ENCODE measurements at places on chromosomes 3 and 15.
A peak's percentile ranks its signal among the peaks of the same experiment; 100 is the strongest.

- DNase-seq: no peak
These were observed 272.9 kb downstream of the TIGIT start for GRCh38 chr3:114566767-114567166.

DNA sequence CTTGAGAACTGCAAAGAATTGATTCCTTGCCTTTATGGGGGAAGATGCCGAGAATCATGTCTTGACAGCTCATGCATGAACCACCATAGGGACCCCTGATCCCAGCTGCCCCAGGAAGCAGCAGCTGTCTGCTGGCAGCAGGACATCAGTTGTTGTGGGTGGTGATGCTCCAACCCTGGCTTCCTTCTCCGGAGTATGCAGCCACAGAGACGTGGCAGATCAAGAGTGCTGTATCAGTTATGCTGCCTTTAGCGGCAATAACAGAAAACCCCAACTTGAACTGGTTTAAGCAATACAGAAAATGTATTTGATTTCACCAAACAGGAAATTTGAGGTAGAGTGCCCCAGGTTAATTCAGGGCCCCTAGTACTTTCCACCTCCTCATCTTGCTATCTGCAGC lies 92.2 kb upstream of the TNFAIP8L3 start:
- no peak for DNase-seq

- DNase-seq: no peak
These were observed 23.5 kb downstream of the IL12A start for GRCh38 chr3:160012108-160012507.

DNA sequence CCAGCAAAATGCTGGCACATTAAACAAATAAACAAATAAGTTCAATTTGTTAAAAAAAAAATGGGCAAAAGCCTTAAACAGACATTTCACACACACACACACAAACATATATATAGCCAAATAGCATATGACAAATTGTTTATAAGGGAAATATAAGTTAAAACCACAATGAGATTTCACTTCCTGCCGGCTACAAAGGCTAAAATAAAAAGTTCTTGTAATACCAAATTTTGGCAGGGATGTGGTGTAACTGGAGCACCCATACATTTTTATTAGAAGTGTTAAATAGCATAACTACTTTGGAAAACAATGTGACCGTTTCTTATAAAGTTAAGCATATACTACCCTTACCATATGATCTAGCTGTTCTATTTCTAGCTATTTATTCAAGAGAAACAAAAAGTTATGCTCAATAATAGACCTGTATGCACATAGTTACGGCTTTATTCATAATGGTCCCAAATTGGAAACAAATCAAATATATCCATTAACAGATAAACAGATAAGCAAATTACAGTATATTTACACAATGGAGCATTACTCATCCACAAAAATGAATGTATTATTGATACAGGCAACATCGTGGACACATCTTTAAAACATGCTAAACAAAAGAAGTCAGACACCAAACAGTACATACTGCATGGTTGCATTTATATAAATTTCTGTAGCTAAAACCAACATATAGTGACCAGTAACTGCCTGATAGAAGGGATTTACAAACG lies 93.9 kb downstream of the EOMES start:
- peak; percentile 24 for DNase-seq

GRCh38 chr3:45054196-45054857 lies 28.2 kb downstream of the CLEC3B start:
- no peak for DNase-seq

GRCh38 chr3:71579326-71579934 lies 4.1 kb downstream of the FOXP1 start:
- DNase-seq: no peak

DNA sequence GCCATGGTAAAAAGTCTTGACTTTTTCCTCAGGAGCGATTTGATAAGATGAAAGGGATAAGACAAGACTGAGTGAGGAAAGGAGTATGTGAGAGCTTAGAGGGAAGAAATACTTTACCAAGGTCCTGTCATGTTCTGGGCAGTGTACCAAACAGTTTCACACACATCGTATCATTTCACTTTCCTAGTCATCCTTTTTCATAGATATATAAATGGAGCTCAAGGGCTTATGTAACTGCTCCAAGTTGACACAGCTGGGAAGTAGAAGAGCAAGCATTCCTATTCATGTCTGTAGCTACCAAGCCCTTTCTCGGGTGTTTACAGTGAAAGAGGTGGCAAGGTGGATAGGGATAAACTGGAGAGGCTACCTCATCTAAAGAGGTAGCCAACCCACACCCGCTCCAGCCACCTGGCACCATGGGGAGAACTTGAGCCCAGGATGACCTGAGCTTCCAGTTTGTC lies 57.4 kb downstream of the MRPS25 start:
- no peak for DNase-seq

DNA sequence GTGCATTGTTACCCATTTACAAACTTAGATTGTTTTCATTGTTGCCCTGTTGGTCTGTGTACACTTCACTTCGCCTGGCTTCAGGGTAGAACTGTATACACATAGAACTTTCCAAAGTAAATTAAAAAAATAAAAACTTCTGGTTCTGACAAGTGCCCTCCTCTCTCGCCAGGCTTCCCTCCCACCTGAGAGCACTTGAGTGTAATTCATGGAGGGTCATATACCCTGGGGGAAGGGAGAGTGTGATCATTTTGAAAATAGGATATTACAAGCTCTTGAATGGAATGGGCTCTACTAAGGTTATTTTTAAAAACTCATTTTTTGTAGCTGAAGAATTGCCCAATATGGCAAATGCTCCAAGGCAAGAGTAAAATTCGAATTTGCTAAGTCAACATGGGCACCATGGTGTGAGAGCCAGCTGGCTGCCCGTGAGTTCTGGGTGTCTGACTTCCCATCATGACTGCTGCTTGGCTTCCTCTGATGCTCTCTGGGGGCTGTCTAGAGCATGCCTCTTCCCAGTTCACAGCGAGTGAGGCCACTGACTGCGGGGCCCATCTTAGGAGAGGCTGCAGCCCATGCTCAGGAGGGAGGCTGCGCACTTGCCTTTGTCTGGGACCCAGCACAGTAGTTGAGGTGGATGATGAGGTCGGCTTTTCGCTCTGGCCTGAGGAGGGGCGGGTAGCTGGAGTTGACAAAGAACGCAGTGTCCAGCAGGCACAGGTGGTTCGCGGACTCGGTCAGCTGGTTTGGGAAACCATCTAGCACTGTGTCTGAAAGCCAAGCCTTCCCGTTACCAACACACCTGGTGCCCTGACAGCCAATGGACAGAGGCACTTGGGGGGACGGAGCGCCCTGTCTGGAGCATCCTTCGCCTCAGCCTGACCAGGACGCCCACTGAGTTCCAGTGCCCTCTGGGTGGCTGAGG lies 13.1 kb upstream of the EHD4 start:
- DNase-seq: no peak

GRCh38 chr3:172658344-172659245 lies 52.3 kb downstream of the NCEH1 start:
- DNase-seq: no peak

DNA sequence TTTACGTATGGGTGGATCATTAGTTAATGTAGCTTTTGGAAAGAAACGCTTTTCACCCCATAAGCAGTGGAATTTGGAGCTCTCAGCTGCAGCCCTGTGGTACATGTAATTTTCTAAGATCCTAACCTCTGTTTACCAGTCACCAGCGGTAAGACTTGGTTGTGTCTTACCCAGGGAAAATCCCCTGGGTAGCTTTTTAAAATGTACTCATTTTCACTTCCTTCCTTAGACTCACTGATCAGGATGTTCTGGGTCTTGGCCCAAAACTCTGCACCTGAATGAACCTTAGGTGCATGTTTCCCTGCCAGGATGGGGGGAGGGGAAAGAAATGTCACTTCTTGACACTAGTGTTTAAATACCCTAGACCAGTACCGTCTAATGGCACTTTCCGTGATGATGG lies 605.2 kb downstream of the MAGI1 start:
- no peak for DNase-seq

DNA sequence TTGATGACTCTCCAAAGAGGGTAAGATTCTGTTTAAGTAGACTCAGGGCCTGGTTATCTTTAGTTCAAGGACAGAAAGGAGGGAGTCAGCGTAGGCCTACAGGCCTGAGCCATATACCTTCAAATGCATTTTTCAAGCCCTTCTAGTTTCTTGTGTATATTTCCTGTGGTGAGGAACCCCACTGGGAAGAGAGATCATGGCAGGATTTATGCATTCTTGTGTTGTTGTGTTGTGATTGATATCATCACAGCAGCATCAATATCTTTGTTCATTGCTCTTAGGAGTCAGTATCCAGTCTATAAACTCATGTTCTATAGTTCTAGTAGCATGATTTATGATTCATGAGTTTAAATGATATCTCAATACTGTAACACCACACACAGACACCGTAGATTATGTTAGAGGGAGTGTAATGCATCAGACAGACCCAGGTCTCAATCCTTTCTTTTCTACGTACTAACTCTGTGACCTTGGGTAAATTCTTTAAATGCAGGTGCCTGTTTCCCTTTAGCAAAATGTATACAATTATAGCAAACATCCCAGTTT lies 427.5 kb downstream of the PDCD6IP start:
- no peak for DNase-seq

GRCh38 chr3:28188686-28189085 lies 52.7 kb upstream of the CMC1 start:
- DNase-seq: no peak

DNA sequence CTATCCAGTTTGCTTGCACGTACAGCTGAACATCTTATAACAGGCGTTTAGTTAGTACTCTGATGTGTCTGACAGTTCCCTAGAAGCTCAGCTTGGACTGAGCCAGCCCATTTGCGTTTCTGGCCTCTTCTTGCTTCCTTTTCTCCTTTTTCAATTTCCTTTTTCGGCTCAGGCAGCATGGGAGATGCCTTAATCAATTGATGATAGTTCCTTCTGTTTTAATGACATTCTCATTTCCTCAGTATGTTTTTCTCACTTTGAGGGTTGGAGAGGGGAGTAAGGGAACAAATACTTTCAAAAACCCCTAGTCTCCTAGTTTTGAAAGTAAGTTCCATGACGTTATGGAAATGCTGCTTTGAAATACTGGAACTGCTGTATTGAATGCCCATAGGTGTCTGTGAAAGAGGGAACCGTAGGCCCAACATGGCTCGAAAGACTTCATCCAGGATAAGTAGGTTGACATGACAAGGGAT lies 18.9 kb downstream of the IL1RAP start:
- DNase-seq: no peak

DNA sequence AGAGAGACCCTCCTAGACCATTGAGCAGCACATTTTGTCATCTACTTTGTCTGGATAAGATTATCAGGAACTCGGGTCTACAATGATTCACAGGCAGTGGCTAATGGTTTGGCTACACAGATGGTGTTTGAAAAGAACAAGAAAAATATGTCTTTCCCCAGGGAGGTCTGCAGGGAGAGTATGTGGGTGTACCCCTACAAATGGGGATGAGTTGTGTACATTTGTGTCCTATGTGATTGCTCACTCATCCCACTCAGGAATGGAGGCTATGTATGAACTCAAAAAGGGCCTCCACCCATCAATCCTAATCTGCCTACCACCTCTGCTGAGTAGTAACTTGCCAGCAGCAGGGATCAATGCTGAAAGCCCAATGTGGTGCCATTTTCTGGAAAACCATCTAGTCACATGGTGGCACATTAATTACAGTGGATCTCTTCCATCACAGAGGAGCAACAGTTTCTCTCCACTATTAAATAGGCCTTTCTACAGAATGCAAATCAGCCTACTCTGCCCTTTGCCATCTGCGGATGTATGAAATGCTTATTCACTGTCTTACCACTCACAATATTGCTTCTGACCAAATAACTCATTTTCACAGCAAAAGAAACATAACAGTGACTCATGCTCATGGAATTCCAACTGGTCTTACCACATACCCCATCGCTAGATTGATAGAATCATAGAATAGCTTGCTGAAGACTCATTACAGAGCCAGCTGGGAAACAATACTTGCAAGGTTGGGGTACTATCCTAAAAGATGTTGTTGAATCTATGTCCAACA lies 48.3 kb upstream of the TRIM42 start:
- DNase-seq: no peak

All from CD4-positive, alpha-beta T cell treated with Interleukin-21 for 1 hour (primary cell).